Tibial nerve (tissue), 4 donors: ENCODE measurements at places on chromosomes 7 and 10. TPM values are rescaled to one million over a fixed set of nuclear protein-coding genes. Genes with fewer than 3 reads are reported as not detected.

ITGA8 gene
- 8.7 TPM for total RNA-seq

CYP3A5 gene
- total RNA-seq = 2.4 TPM

PYROXD2 gene
- total RNA-seq = 14.2 TPM

IGFBP3 gene
- 235 TPM for total RNA-seq

SPAM1 gene
- not detected for total RNA-seq

PLCE1 gene
- 28.8 TPM for total RNA-seq

FAM25G gene
- not detected for total RNA-seq

WEE2 gene
- total RNA-seq = not detected

C10orf143 gene
- total RNA-seq = 2.5 TPM

PRSS2 gene
- total RNA-seq = 14.9 TPM

- no peak for DNase-seq
Observed at GRCh38 chr7:105791926-105792325, 84.5 kb downstream of the ATXN7L1 start.

GRCh38 chr10:47406870-47407691 lies 23.0 kb upstream of the ZNF488 start:
- no peak for DNase-seq

DNA sequence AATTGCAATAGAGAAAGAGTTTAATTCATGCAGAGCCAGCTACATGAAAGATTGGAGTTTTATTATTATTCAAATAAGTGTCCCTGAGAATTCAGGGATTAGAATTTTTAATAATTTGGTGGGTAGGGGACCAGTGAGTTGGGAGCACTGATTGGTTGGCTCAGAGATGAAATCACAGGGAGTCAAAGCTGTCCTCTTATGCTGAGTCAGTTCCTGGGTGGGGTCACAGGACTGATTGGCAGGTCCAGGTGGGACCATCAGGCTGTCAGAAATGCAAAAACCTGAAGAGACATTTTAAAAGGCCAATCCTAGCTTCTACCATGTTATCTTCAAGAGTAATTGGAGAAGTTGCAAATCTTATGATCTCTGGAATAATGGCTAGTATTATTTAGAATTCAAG lies 56.0 kb upstream of the KAT6B start:
- no peak for DNase-seq

DNA sequence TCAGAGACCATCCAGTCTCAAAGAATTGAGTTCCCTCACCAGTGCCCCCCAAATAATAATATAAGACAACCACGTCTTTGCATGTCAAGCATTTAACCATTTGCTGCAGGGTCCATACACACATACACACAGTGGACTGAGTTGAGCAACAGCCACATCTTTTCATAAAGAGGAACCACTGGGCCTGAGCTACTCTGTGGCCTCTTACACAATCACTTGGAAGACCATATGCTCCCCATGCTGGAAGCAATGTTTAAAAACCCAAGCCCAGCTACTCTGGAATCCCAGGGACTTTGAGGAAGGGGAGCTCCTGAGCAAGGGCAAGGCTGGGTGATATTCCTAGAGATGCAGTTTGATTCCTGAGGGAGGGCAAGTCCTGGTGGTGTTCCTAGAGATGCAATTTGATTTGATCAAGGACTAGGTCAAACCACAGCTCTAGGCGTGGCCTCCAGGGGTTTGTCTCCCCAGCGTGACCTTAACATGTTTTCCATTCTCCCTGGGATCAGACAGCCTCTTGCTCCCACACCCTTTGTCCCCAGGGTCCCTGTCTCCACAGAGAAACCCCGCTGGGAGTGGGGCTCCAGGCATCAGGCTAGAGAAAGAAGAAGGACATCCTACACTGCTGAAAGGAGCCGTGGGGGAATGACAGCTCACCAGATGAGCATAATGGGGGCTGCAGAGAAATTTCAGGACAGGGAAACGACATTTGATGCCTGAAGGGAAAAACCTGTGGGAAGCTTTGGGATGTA lies 376.2 kb upstream of the MGMT start:
- DNase-seq = no peak

DNA sequence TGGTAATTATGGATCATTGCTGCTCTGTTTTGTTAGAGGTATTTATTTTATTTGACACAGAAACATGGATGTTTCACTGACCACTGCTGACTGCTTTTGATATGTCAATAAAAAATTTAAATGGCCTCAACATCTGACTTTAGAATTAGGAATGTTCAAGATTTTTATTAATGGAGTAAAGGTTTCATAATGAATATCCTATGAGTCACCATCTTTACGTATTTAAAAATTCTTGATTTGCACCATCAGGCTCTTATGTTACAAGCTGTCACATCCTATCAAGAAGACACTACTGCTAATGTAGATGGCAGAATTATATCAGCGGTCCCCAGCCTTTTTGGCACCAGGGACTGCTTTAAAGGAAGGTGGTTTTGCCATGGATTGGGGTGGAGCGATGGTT lies 578.7 kb upstream of the NRP1 start:
- no peak for DNase-seq

DNA sequence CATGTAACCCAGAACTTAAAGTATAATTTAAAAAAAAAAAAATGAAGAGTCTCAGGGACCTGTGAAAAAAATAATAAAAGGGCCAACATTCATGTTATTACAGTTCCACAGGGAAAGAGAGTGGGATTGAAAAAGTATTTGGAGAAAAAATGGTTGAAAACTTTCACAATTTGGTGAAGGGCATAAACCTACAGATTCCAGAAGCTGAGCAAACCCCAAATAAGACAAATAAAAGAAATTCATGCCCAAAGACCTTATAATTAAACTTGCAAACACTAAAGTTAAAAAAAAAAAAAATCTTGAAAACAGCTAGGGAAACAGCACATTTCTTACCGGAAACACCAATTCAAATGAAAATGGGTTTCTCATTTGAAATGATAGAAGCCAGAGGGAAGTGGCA lies 19.9 kb downstream of the VPS41 start:
- DNase-seq = no peak

DNA sequence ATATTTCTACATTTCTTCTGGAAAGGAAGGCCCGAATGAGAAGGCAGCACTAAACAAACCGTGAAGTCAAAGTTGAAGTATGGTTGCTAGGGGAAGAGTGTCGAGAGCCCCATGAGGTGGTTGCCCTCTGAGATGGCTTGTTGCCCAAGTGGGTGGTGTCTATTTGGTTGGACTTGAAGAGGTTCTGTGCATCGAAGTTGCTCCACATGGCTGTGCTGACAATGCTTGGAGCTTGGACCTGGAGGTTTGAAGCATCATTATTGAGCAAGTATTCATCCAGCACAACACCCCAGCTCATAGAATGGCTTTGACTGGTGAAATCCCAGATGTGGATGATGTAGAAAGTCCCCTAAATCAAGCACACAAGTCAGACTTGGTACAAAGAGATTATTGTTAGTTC lies 165.2 kb upstream of the CDCA7L start:
- no peak for DNase-seq

DNA sequence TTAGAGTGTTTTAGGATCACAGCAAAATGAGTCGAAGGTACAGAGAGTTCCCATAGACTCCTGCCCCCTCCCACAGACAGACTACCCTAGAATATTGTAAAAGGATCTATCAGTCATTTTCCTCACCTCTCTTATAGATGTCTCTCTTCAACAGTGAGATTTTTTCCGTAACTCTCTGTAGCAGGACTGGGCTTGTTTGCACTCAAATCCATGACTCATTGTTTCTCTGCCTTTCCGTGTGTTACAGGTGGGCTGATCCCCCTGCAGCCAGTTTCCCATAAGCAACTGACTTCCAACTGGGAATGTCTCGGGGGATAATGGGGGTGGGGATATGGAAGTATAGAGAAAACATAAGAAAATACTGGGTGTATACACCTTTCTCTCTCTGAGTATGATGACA lies 921.0 kb downstream of the GATA3 start:
- DNase-seq = no peak

DNA sequence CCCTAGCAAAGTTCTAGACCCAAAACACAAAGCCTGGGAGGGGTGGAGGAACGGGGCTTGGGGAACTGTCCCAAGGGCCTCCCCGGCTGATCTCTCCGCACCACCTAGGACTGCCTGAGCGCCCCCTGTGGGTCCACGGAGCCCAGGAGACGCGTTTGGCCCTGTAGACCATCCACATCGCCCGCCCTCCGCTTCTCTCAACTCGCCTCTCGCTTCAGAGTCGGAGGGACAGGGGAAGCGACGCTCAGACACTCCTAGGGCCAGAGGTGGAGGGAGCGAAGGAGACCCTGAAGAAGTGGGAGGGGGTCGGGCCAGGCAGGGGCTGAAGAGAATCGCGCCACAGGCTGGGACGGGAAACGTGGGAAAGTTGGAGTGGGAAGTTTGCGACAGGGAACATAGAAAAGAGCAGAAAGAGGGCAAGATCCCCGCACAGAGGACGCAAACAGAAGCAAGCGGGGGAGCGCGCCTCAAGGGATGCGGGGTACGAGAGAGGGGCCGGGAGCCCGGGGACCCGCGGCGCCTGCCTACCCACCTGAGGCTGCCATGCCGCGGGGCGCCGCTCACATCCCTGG lies 378 bp downstream of the PIK3AP1 start:
- DNase-seq = no peak

DNA sequence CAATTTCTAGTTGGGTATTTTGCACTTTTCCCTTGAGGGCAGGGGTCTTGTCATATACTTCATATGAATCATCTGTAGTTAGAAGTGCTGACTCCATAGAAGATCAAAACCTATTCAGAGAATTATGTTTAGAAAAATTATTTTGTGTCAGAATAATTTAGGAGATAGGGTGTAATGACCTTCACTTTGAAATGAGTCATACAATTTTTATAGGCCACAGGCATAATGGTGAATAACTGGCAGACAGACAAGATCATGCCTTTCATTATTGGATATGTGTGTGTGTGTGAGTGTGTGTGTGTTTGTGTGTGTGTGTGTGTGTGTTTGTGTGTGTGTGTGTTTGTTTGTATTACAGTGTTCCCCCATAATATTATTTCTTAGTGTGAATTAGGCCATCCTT lies 523.0 kb downstream of the ANKRD7 start:
- no peak for DNase-seq

DNA sequence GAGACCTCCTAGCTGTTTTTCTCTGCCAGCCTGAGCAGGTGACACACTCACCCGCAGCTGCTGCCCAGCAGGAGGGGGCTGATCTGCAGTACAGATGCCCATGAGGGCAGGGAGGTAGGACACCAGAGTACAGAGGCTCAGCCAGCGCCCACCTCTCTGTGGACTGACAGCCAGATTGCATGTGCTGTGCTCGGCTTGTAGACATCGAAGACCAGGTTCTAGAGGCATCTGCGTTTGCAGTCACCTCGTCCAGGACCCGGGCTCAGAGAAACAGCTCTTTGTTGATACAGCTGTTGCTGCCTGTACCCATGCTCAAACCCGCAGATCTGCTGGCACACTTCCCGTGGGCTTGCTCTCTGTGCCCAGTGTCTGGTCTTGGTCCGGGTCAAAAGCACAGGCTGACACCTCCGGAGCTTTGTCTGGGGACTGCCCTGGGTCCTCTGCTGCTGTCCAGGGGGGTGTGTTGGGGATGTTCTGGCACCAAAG lies 224.7 kb downstream of the GLRX3 start:
- DNase-seq = no peak

- no peak for DNase-seq
Observed at GRCh38 chr7:85039196-85039923, 147.5 kb downstream of the SEMA3D start.

GRCh38 chr7:32871624-32872371 lies 19.8 kb downstream of the KBTBD2 start:
- no peak for DNase-seq

DNA sequence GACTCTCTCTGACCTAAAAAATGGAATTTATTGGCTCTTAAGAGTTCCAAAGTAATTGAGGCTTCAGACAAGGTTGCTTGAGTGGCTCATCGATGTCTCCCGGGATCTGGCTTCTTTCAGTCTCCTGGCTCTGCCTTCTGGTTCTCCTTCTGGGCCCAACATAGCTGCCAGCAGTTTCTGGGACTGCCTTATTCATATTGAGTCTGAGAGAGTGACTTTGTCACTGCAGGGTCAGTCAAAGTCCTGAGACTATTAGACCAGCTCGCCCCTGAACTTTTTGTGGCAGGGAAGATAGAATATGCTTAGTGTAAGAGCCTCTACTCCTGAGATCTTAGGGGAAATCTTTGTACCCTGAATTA lies 94.0 kb downstream of the MMRN2 start:
- no peak for DNase-seq

- no peak for DNase-seq
Observed at GRCh38 chr7:90984692-90985091, 279.5 kb upstream of the FZD1 start.

DNA sequence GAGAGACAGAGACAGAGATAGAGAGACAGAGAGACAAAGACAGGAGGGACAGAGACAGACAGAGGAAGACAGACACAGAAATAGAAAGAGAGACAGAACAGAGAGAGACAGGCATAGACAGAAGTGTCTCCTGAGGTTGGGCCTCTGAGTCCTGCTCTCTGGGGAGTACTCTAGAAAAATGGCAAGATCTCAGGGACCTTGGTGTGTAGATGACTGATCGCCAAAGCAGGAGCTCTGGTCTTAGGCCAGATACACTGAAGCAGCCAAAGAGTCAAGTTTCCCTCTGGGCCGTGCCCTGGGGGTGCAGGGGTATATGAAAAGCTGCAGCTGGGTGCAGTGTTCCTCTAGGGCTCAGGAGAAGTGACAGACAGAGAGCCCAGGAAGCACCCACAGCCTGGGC lies 176.6 kb upstream of the TNS3 start:
- DNase-seq = no peak

- DNase-seq = no peak
Observed at GRCh38 chr7:47153576-47153975, 428.3 kb downstream of the TNS3 start.

DNA sequence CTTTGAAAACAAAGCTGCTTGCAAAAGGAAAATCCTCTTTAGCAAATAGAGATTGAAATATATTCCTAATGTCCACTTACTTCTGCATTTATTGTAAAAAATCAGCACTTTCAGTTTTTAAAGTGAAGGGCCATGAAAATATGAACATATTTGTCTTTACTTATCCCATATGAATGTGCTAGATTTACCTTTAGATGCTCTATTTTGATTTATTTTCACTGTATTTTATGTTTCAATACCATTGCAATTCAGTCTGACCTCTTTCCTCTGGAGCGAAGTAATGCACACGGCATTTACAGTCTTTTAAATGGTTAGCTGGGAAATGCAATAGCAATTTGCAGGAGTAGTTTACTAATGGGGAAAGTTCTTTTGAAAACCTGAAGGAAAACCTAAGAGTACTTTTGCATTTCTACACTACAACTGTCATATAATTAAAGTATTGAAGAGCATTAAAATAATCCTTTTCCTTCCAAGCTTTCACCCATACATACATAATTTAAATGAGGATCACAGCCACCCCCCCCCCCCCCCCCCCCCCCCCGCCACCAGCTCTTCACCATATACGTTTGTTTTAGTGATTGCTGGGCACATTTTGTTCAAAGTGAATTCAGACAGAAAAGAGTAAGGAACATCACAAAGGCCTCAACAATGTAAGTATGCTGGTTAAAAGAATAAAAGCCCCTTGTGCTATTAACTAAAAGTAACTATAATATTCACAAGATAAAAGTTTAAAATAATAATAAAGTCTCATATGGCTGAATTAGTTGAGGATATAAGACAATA lies 3.5 kb downstream of the SKIDA1 start:
- DNase-seq = no peak

GRCh38 chr10:118343115-118343514 lies 991 bp upstream of the FAM204A start:
- no peak for DNase-seq

- DNase-seq = peak; percentile 73
Observed at GRCh38 chr7:27740449-27741086, 606 bp downstream of the TAX1BP1 start.

- DNase-seq = no peak
Observed at GRCh38 chr10:133067149-133068105, 20.3 kb upstream of the ADGRA1 start.
